SJSA1 (cell line): ENCODE measurements at places on chromosomes 1 and 21.

DNA sequence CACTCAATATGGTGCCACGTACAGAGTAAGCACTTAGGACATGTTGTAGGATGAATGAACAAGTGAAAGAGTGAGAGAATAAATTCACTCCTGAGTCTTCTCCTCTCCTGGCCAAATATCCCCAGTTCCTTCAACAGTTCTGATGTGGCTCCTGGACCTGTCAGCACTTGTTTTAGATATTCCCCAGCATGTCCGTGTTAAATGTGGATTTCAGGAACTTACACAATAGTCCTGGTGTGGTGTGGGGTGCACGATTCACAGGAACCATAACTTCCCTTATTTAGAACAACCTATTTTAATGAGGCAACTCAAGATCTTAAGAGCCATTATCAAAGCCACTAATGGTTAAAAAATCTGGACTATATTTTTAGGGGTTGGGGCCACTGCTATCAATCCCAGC, 39.0 kb upstream of the MYSM1 start:
- DNase-seq = no peak
- H3K4me1 ChIP-seq = no peaks in the 10 kb centered on the region
- no peak overlapping the region for H3K4me3 ChIP-seq
- H3K36me3 ChIP-seq = no peaks in the 10 kb centered on the region

GRCh38 chr1:121417325-121417923, 232.6 kb downstream of the SRGAP2C start:
- no peaks in the 10 kb centered on the region for H3K36me3 ChIP-seq
- DNase-seq = no peak
- H3K4me3 ChIP-seq = no peak overlapping the region
- no peak overlapping the region for H3K27ac ChIP-seq

GRCh38 chr1:91777630-91778300, 108.2 kb downstream of the TGFBR3 start:
- no peak overlapping the region for H3K4me3 ChIP-seq
- no peak overlapping the region for H3K27ac ChIP-seq

DNA sequence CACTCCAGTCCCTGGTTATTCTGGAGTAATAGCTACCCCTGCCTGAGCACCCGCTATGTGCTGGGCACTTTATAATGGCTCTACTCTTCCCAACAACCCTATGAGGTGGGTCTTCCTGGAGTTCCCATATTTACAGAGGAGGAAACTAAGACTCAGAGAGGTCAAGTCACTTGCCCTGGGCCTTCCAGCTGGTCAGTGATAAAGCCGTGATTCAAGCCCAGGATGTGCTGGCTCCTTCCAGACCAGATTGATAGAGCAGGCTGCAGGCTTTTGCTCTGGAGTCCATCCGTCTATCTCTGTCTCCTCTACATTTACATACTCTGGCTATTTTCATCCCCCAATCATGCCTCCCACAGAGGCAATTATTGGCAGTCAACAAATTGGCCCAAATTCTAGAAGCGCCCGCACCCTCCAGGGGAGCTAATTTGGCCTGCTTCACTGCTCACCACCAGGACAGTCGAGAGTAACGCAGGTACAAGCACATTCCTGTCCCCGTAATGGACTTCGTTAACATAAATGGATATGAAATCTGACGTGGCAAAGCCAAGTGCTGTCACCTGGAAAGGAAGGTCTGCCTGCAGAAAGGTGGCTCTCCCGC, 39.8 kb upstream of the SELENON start:
- no peak overlapping the region for H3K27ac ChIP-seq
- no peaks in the 10 kb centered on the region for H3K4me1 ChIP-seq
- no peaks in the 10 kb centered on the region for H3K36me3 ChIP-seq
- no peak overlapping the region for H3K4me3 ChIP-seq
- DNase-seq = no peak
- H3K27me3 ChIP-seq = no peaks in the 10 kb centered on the region; the same call in 1 of the 2 replicates

- no peaks in the 10 kb centered on the region for H3K4me1 ChIP-seq
- H3K27me3 ChIP-seq = no peaks in the 10 kb centered on the region; the same call in 1 of the 2 replicates
- no peak overlapping the region for H3K27ac ChIP-seq
- DNase-seq = no peak
- no peak overlapping the region for H3K4me3 ChIP-seq
Observed at GRCh38 chr1:38481871-38482826, 377.4 kb downstream of the RRAGC start.

GRCh38 chr1:117760485-117760884, 154.6 kb downstream of the TENT5C start:
- no peak overlapping the region for H3K4me3 ChIP-seq
- no peaks in the 10 kb centered on the region for H3K27me3 ChIP-seq
- no peak overlapping the region for H3K27ac ChIP-seq
- H3K36me3 ChIP-seq = no peaks in the 10 kb centered on the region

DNA sequence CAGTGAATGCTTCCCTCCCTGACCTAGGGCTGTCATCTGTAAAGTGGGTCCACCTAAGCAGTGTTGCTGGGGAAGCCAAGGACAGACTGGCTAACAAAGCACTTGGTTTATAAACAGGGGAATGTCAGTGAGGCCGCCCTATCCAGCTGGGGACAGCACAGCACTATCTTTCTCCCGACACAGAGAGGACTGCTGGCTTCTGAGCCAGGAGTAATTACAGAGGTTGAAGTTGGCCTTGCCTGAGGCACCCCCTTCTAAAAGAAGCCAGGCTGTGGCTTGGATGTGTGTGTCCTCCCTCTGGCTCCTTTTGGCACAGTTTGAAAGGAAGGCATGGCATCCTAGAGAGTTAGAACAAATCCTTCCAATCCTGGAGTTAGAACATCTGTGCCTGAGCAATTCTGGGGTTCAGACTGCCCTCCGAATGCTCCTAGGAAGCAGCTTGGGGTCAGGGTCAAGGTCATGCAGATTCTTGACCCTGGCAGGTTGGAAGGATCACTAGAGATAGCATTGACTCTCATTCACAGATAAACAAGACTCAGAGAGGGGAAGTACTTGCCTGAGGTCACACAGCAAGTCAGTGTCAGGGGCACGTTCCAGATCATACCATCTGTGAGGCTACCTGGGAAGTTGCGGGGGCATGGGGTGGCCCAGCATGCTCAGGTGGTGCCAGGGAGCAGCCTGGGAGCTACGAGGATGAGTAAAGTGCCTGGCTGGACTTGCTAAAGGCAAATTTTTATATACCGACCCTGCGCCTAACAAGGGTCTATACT, 1.3 kb upstream of the LDLRAP1 start:
- peaks cover 5% of the 10 kb centered on the region for H3K36me3 ChIP-seq
- no peak for DNase-seq
- H3K27me3 ChIP-seq = no peaks in the 10 kb centered on the region

GRCh38 chr1:89151047-89151446, 24.8 kb downstream of the GBP7 start:
- H3K27ac ChIP-seq = no peak overlapping the region
- H3K27me3 ChIP-seq = no peaks in the 10 kb centered on the region
- no peak for DNase-seq
- no peak overlapping the region for H3K4me3 ChIP-seq

DNA sequence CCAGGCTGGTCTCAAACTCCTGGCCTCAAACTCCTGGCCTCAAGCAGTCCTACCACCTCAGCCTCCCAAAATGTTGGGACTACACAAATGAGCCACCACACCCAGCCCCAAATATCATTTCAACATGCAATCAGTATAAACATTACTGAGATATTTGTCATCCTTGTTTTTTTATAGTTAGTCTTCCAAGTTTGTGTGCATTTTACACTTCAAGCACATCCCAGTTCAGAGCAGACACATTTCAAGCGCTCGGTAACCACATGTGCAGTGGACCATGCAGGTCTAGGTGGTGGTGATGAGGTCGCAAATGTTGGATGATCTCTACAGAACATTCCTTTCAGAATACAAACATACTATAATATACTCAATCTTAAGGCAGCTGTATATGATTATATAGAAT, 23.8 kb upstream of the APP start:
- no peaks in the 10 kb centered on the region for H3K36me3 ChIP-seq
- DNase-seq = no peak
- no peaks in the 10 kb centered on the region for H3K4me1 ChIP-seq
- no peak overlapping the region for H3K4me3 ChIP-seq
- H3K27me3 ChIP-seq = no peaks in the 10 kb centered on the region

DNA sequence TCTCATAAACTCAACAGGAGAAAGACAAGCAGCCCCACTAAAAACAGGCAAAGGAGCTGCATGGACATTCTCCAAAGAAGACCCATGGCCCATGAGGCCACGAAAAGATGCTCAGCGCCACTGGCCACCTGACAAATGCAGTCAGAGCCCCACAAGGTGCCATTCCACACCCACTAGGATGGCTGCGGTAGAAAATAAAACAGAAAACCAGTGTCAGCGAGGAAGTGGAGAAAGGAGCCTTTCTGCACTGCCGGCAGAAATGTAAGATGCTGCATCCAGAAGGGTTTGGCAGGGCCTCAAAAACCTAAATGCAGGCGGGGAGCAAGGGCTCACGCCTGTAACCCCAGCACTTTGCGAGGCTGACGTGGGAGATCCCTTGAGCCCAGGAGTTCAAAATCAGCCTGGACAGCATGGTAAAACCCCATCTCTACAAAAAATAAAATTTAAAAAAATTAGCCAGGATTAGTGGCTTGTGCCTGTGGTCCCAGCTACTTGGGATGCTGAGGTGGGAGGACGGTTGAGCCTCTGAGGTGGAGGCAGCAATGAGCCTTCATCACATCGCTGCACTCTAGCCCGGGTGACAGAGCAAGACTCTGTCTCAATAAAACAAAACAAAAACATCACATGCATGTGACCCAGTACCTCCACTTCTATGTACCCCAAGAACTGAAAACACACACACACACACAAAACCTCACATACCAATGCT, 4.2 kb downstream of the WNT9A start:
- H3K4me3 ChIP-seq = no peak overlapping the region
- H3K36me3 ChIP-seq = peaks cover 3% of the 10 kb centered on the region; the same call in 1 of the 2 replicates
- H3K4me1 ChIP-seq = peaks cover 31% of the 10 kb centered on the region
